Head of caudate nucleus (tissue), 42 donors: ENCODE measurements at places on chromosomes 3 and 15.

DNA sequence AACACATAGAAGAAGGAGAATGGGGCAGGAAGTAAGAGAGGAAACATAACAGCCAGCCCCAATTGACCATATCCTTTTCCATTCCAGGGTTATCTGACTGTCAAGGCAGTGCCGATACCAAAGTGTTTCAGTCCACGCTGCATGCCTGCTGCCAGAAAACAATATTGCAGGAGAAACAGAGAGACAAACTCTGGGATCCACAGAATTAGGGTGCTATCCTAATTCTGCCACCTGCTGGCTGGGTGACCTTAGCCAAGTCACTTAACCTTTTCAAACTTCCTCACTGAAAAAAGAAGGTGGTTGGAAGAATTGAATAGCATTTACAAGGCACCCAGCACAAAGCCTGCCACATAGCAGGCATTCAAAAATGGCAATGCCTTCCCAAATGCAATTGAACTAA, 32.0 kb downstream of the GLB1 start:
- DNase-seq, result no peak

DNA sequence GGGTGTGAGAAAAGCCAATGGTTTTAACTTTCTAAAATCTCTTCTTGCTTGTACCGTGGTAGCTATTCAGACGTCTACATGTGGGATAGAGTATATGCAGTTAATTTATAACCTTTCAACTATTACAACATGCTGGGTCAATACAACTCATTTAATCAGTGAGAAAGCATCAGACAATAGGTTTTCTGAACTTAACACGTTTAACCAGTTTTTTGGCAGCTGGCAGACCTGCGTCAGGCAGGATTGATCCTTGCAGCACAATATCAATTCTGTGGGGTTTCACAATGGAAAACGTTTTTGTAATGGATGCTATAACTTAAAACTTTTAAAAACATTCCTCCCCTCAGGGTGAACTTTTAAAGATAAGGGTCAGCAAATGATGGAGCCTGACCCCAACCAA, 6.5 kb downstream of the GNB5 start:
- DNase-seq, result no peak

DNA sequence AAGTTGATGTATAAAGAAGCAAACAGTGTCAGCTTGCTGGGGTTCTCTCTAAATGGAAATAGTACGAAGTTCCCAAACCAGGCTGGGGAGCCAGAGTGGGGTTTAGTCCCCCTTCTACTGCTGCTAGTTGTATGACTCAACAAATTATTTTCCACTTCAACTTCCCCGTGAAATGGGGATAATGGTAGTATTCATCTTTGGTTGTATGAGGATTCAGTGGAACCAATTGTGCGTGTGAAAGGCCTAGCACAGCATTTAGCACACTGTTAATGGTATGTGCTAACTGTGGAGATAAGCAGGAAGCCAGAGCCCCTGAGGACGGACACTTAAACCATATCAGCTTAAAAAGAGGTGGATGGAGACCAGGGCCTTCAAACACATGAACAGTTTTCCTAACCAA, 4.2 kb downstream of the SORD start:
- DNase-seq, result no peak

GRCh38 chr15:60442763-60443162, 36.2 kb downstream of the ICE2 start:
- no peak for DNase-seq
